ENCODE measurements at places on chromosomes 2 and 18.

DNA sequence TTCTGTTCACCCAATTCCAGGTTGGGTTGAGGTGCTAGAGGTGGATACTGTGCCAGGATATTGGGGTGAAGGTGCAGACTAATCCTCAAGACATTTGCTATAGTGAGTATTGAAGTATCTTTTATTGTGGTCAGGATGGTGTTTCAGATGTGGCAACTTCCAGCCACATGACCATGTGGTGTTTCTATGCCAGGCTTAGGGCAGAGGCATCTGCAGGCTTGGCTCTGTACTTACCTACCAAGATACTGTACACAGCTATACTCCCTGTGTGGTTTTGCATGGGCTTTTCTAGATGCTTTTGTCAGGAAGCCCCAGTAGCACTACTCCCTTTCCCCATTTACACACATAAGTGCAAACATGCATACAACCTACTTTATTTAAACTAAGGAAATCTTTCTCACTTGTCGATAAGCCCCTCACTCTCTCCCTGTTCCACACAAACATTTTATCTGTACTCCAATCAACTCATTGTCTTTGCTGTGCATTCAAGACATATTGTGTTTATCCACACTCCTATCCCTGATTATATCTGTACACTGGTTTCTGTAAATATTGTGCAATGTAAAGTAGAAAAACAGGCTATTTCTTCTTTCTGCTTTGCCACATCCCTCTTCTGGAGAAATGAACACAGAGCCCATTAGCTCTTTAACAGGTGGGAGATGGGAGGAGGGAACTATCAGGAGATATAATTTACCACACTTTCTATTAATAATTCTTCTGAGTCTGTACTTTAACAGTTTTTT lies 12.3 kb downstream of the ARL6IP6 start:
- DNase-seq: no peak

- no peak for DNase-seq
These were observed 61.5 kb upstream of the KLF7 start for GRCh38 chr2:207227062-207227748.

DNA sequence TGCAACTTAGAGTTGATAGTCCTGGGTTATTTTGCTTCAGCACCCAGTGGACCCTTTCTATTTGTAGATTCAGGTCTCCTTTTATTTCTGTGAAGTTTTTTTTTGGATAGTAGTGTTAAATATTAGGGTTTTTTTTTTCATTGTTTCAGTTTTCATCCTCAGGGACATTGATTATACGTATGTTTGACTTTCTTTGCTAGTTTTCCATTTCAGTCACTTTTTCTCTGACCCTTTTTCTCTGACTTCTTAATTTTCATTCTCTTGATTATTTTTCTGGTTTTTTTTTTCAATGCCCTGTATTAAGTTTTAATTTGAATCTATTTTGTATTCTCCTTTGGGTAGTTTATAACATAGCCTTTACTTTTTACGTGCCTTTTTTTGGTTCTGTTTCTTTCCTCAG lies 79.4 kb downstream of the AGPS start:
- no peak for DNase-seq

DNA sequence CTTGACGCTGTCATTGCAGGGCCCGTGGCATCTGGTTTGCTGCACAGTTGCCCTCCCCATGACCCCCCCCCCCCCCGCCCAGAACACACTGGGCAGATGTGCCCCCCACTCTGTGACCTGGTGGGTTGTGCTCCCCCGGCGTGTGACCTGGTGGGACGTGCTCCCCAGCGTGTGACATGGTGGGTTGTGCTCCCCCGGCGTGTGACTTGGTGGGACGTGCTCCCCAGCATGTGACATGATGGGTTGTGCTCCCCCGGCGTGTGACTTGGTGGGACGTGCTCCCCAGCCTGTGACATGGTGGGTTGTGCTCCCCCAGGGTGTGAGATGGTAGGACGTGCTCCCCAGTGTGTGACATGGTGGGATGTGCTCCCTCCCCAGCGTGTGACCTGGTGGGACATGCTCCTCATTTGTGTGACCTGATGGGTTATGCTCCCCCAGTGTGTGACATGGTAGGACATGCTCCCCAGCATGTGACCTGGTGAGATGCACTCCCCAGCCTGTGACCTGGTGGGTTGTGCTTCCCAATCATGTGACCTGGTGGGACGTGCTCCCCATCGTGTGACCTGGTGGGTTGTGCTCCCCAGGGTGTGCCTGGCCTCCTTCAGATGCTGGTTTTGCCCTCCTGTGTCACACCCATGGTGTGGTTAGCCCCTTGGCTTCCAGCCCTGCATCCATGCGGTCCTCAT lies 213.7 kb downstream of the AGAP1 start:
- no peak for DNase-seq

GRCh38 chr2:21042958-21043743 lies 722 bp downstream of the APOB start:
- peak; percentile 81 for DNase-seq

- no peak for DNase-seq
These were observed 5.2 kb upstream of the VPS54 start for GRCh38 chr2:64024259-64024949.

- DNase-seq: no peak
These were observed 577.8 kb upstream of the NXPH2 start for GRCh38 chr2:139357972-139358371.

- no peak for DNase-seq
These were observed 2087.6 kb upstream of the CELF4 start for GRCh38 chr18:39653221-39653620.

GRCh38 chr18:58532298-58532697 lies 96.6 kb downstream of the ALPK2 start:
- DNase-seq: no peak

- peak; percentile 45 for DNase-seq
These were observed 2.0 kb downstream of the EIF2AK2 start for GRCh38 chr2:37154785-37155184.

GRCh38 chr18:32042337-32042736 lies 23.7 kb downstream of the RNF125 start:
- no peak for DNase-seq

DNA sequence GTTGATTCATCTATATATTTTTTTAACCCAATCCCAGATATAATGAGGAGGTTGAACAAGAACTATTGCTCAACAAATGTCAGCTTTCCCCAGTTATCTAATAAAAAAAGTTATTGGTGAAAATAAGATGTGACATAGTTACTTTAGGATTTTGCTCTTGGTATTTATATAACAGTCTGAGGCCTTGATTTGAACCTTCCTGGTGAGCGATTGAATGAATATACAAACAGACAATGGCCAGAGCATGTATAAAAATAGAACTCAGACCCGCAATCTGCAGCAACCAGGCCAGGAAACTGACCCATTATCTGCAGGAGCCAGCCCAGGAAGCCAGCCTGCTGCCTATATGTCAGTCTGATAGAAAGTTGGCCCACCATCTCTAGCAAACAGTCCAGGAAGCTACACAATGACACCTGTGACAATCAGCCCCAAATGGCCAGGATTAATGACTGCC lies 81.6 kb downstream of the HS6ST1 start:
- DNase-seq: no peak

DNA sequence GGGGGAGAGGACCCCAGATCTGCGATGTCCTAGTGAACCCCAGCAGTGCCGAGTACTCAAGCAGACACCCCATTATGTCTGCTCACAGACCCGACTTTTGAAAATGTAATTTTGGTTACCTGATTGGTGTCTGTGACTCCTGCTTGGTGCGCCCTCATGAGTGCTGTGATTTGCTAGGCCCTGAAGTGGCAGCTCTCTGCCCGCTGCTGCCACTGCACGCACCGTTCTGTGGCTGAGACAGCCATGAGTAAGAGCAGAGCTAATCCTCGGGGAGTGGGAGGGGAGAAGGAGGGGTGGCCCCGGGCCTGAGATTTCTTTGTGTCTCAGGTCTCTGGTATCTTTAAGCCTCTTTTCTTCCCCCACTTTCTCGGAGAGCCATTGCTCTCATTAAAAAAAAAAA lies 18.2 kb downstream of the FHOD3 start:
- DNase-seq: no peak

GRCh38 chr18:8942021-8942908 lies 160.2 kb upstream of the NDUFV2 start:
- DNase-seq: no peak

GRCh38 chr18:56483386-56483785 lies 155.0 kb downstream of the TXNL1 start:
- no peak for DNase-seq

- no peak for DNase-seq
These were observed 175.4 kb upstream of the ACAA2 start for GRCh38 chr18:49988733-49989132.

GRCh38 chr2:16522031-16522831 lies 143.4 kb downstream of the CYRIA start:
- DNase-seq: no peak

DNA sequence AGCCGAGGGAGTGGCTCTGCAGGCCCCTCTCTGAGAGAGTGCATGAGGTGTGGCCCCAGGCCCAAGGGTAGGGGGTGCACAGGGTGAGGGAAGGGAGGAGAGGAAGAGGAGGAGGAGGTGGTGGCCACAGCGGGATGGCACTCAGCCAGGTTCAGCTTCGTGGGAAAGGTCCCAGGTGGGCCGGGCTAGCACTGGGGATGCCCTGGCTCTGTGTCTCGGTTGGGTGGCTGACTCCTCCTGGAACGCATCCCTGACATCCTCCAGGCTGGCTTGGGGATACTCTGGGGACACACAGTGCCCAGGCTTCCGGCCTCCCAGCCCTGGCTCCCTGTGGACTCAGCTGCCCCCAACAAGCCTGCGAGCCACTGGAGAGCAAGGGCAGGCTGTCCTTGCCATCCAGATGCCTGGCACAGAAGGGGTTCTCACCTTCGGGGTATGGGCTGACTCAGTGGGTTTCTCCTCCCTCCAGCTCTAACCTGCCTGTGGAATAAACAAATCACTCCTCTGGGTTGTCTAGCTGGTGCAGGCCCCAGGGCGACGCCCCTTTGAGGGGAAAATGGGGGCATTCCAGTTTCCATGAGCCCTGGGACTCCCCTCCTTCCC lies 582 bp upstream of the ZAP70 start:
- peak; percentile 6 for DNase-seq

DNA sequence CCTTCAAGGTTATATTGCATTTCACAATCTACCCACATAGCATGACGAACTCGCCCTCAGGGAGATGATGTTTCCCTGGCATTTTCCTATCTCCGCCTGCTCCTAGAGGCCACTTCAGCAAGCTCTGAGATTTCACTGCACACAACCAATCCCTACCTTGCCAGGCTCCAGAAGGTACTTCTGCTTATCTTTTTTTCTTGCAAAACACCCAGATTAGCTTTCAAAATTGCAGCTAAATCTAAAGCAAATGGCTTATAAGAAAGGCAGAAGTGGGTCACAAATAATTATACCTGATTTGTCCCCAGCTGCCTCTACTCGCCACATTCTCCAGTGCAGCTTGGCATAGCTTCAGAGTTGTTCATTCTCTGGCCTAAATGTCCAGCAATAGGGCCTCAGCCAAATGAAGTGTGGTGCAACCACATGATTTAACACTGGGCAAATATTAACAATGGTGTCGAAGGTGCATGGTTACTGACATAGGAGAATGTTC lies 32.4 kb upstream of the MRPL19 start:
- no peak for DNase-seq

DNA sequence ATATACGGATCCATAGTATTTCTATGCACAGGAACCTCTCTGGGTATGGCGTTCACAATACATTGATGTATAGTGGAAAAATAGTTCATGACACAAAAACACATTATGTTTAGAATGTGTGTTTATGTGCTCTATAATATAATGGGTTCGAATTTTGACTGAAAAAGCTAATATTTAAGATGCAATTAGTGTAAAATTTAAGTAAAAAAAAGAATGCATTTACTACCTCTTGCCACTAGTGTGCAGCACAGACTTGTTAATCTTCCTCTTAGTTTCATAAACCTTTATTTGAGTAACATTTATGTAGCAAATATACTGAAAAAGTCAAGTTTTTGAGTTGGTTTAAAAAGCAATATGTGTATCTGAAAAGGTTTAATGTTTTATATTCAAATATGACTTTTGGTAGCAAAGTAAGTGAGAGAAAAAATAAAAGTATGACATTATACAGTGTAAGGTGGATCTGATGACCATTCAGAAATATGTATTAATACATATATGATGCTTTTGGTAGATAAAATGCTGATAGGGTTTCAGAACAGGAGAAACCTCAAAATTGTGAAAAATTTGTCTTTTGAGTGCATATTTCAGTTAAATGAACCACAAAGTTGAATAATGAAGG lies 49.4 kb downstream of the CCDC102B start:
- DNase-seq: no peak

GRCh38 chr2:17540093-17540812 lies at the start of gene VSNL1:
Gene VSNL1 (plus strand): TSS chr2:17540696. CDS start chr2:17592075, 51,379 bp downstream.
- DNase-seq: peak; percentile 12

- DNase-seq: no peak
These were observed 5.2 kb upstream of the SPRED2 start for GRCh38 chr2:65437392-65438135.

DNA sequence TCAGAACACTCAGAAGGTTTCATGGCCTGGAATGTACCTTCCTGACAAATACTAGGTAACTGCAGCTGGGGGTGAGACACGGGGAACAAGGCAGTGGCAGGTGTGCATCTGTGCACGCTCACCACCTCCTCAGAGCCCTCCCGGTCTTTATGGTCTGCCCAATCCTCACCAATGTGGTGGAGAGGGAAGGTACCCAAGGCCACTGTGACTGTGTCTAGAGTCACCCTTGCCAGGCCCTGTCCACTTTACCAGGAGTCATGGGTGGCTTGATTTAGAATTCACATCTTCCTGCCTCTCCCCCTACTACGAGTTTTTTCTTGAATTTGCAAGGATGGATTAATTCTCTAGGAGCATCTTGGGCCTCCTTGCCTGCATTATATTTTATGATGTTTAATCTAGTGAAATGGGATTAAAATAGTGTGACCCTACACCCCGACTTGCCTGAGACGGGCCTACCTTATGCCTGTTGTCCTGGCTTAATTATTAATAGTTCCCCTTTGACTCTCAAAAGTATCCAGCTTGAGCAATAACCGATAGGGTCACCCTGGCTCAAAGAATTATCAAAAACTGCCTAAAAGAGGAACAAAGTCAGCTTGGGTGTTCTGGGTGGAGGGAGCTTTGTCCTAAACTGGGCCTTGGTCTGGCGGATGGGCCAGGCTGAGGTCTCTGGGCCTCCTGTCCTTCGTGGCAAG lies 56.5 kb downstream of the ACAA2 start:
- DNase-seq: no peak

- no peak for DNase-seq
These were observed 55.6 kb downstream of the MYT1L start for GRCh38 chr2:2275451-2275850.

- no peak for DNase-seq
These were observed 70.6 kb upstream of the TCF7L1 start for GRCh38 chr2:85062565-85062964.

DNA sequence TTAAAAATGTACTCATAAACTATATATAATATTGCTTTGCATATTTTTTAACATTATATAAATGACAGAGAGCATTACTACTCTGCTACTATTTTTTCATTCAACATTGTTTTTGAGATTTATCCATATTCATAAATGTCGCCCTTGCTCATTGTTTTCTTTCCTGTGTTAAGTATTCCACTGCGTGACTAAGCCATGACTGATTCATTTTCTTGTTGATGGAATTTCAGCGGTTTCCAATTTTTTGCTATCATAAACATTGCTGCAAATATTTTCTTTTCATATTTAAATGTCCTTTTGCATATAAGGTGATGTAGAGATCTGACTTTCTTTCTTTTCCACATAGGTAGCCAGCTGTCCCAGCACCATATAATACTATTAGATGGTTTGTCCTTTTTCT lies 57.6 kb downstream of the SFXN5 start:
- no peak for DNase-seq

GRCh38 chr2:237864444-237864931 lies 5.1 kb downstream of the RAMP1 start:
- no peak for DNase-seq

GRCh38 chr2:232635820-232636219 lies 2.4 kb downstream of the EFHD1 start:
- DNase-seq: no peak

GRCh38 chr2:59206361-59206760 lies 965.2 kb upstream of the FANCL start:
- DNase-seq: no peak
